ENCODE measurements at places on chromosomes 12 and 14. TPM values are rescaled to one million over a fixed set of nuclear protein-coding genes. Genes with fewer than 3 reads are reported as not detected.
A peak's percentile ranks its signal among the peaks of the same experiment; 100 is the strongest.

GRCh38 chr12:98374007-98374406 is 141.4 kb upstream of the TMPO start:
- peaks cover 9% of the 10 kb centered on the region for H3K27me3 ChIP-seq
- H3K27ac ChIP-seq: no peak overlapping the region
- H3K4me3 ChIP-seq: no peak overlapping the region
- DNase-seq: no peak
- H3K36me3 ChIP-seq: no peaks in the 10 kb centered on the region

GRCh38 chr14:94145902-94146527 is 16.6 kb upstream of the IFI27L2 start:
- H3K27ac ChIP-seq: no peak overlapping the region
- no peak overlapping the region for H3K4me3 ChIP-seq
- H3K4me1 ChIP-seq: no peaks in the 10 kb centered on the region
- no peak for DNase-seq
- no peaks in the 10 kb centered on the region for H3K36me3 ChIP-seq

- no peak overlapping the region for H3K27ac ChIP-seq
- DNase-seq: no peak
- peaks cover 35% of the 10 kb centered on the region for H3K4me1 ChIP-seq
- peaks cover 77% of the 10 kb centered on the region for H3K27me3 ChIP-seq
- H3K4me3 ChIP-seq: no peak overlapping the region
- H3K36me3 ChIP-seq: no peaks in the 10 kb centered on the region
These were observed 202.1 kb downstream of the NOVA1 start for GRCh38 chr14:26395726-26396125.

- no peaks in the 10 kb centered on the region for H3K36me3 ChIP-seq
- DNase-seq: no peak
- H3K4me3 ChIP-seq: peak overlapping the region; percentile 98
- no peak overlapping the region for H3K27ac ChIP-seq
- peaks cover 13% of the 10 kb centered on the region for H3K4me1 ChIP-seq
These were observed 158.5 kb downstream of the KLRB1 start for GRCh38 chr12:9449181-9449580.

- no peak for DNase-seq
- H3K27ac ChIP-seq: no peak overlapping the region
- H3K4me3 ChIP-seq: no peak overlapping the region
- H3K36me3 ChIP-seq: peaks cover 2% of the 10 kb centered on the region
These were observed 371.7 kb downstream of the RGS6 start for GRCh38 chr14:72303930-72304329.

DNA sequence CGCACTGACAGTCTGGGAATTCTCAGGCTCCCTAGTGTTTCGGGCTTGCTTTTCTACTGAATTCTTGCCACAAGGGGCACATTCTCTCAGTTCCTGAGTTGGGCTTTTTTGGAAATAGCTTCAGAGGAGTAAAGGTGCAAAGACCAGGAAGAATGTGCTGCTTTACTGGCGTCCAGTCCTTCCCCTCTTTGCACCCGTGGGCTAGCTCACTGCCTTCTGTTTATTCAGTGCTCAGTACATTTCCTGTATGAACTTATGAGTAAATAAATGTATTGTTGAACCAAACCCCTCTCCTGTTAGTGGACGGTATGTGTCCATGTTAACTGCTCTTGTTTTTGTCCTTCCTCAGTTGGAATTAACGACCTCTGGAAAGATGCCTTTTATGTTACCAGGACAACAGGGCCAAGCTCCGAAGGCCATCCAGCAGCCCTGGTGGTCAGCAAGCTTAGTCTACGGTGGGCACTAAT is 24.0 kb downstream of the GSG1 start:
- peaks cover 27% of the 10 kb centered on the region for H3K36me3 ChIP-seq
- no peaks in the 10 kb centered on the region for H3K27me3 ChIP-seq

DNA sequence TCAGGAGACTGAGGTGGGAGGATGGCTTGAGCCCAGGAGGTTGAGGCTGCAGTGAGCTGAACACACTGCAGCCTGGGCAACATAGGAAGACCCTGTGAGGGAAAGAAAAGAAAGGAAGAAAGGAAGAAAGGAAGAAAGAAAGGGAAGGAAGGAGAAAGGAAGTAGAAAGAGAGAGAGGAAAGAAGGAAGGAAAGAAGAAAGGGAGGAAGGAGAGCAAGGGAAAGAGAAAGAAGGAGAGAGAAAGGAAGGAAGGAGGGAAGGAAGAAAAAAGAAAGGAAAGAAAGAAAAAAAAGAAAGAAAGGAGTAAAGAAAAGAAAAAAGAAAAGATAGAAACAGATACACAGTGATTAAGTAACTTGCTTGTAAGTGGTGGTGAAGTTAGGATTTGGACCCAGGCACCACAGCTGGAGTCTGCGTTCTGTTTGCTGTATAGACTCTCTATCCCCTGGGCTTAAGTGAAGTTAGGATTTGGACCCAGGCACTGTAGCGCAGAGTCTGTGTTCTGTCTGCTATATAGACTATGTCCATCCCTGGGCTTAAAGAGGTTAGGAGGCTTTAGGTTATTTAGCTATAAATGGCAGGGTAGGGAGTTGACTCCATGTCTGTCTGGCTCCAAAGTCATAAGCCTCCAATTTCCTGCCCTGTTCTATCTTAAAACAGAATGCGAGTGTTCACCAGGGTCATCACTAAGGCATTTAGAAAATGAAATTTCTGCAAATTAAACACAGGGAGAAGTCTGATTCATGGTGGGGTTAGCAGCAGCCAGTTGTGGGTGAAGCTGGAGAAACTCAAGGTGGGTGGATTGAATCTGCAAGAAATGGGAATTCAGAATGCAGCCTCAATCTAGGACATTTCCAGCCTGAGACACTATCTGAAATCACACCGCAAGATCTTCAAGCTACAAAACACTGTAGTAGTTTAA is 13.3 kb upstream of the C12orf75 start:
- peaks cover 14% of the 10 kb centered on the region for H3K4me1 ChIP-seq
- no peaks in the 10 kb centered on the region for H3K27me3 ChIP-seq
- H3K27ac ChIP-seq: peak overlapping the region; percentile 80
- H3K36me3 ChIP-seq: peaks cover 4% of the 10 kb centered on the region

DNA sequence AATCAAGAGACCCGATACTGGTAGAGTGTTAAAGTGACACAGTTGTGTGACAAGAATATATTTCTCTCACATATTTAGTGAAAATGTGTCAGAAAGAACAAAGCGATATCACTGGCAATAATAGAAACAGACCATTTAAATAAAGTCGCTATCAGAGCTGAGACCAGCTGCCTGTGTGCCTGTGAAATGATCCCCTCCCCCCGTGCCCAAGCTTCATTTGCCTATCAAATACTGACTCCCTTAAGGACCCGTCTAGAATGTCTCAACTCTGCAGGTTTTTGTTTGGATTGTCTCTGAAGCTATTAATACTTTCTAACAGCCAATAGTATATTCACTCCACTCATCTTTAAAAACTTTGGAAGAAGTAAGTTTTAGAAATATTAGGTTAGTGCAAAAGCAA is 98.9 kb downstream of the EGLN3 start:
- H3K27me3 ChIP-seq: peaks cover 6% of the 10 kb centered on the region
- H3K36me3 ChIP-seq: no peaks in the 10 kb centered on the region
- DNase-seq: no peak
- no peak overlapping the region for H3K27ac ChIP-seq
- peaks cover 3% of the 10 kb centered on the region for H3K4me1 ChIP-seq
- no peak overlapping the region for H3K4me3 ChIP-seq

DNA sequence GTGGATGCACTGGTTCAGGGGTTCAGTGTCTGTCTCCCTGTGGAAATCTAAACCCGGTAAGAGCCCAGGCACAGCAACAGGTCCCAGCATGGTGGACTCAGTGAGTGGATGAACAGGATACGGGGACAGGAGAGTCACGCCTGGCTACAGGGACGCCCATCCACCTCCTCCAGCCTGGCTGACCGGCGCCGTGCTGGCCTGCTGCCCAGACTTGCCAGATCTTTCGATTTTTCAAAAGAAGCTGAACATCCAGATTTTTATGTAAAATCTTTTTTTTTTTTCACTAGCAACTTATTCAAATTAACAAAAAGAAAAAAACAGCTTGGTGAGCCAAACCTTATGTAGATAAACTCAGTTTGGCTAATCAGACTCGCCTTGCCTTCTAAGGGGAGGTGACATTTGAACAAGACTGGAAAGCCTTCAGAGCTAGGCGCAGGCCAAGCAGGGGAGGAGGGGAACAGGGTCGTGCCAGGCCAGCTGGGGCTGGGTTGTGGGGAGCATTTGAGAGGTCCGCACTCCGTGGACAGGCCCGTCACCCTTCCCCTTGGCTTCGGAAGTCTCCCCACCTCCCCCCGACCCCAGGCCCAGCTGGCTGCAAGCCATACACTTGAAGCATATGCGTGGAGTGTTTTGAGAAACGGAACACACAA is 87.8 kb upstream of the NCOR2 start:
- H3K4me1 ChIP-seq: peaks cover 18% of the 10 kb centered on the region
- peak overlapping the region; percentile 91 for H3K27ac ChIP-seq
- H3K27me3 ChIP-seq: peaks cover 2% of the 10 kb centered on the region
- H3K36me3 ChIP-seq: peaks cover 2% of the 10 kb centered on the region
- peak; percentile 69 for DNase-seq

- no peak overlapping the region for H3K4me3 ChIP-seq
- H3K36me3 ChIP-seq: peaks cover 4% of the 10 kb centered on the region
- DNase-seq: no peak
- peaks cover 21% of the 10 kb centered on the region for H3K27me3 ChIP-seq
These were observed 61.3 kb downstream of the CCDC88C start for GRCh38 chr14:91356181-91356763.

DNA sequence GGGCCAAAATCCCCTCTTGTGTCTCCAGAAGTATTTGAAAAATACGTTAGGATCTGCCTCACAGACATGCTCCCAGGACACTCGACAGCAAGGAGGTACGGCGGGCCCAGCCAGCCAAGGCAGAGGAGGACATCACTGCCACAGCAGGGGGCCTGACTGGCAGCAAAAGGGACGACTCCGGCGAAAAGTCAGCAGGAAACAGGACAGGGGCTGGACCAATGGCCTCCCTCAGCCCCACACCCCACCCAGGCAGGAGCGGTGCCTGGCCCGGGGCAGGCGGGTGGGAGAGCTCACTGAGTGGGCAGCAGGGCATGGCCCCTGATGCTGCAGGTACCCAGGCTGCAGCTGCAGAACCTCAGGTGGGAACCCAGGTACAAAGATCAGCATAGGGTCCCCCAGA is 17.8 kb downstream of the BRF1 start:
- peaks cover 4% of the 10 kb centered on the region for H3K4me1 ChIP-seq
- no peak for DNase-seq
- H3K36me3 ChIP-seq: peaks cover 6% of the 10 kb centered on the region
- H3K27me3 ChIP-seq: no peaks in the 10 kb centered on the region
- H3K27ac ChIP-seq: no peak overlapping the region

- H3K36me3 ChIP-seq: no peaks in the 10 kb centered on the region
- no peak overlapping the region for H3K4me3 ChIP-seq
- no peak overlapping the region for H3K27ac ChIP-seq
- peaks cover 8% of the 10 kb centered on the region for H3K4me1 ChIP-seq
- no peak for DNase-seq
These were observed 157.9 kb upstream of the GRIP1 start for GRCh38 chr12:66836623-66837310.

GRCh38 chr14:39875028-39875427 is 442.8 kb upstream of the FBXO33 start:
- no peak for DNase-seq
- no peaks in the 10 kb centered on the region for H3K36me3 ChIP-seq
- no peak overlapping the region for H3K4me3 ChIP-seq

- no peaks in the 10 kb centered on the region for H3K27me3 ChIP-seq
- H3K27ac ChIP-seq: no peak overlapping the region
- no peaks in the 10 kb centered on the region for H3K4me1 ChIP-seq
- H3K36me3 ChIP-seq: peaks cover 30% of the 10 kb centered on the region
These were observed 9.7 kb downstream of the TBC1D15 start for GRCh38 chr12:71849109-71849851.

- no peak for DNase-seq
- peaks cover 2% of the 10 kb centered on the region for H3K4me1 ChIP-seq
- no peak overlapping the region for H3K27ac ChIP-seq
- no peaks in the 10 kb centered on the region for H3K36me3 ChIP-seq
These were observed 1002.9 kb upstream of the SEL1L start for GRCh38 chr14:82536566-82536965.

The SDS gene
- not detected for total RNA-seq

The FIGNL2 gene
- total RNA-seq: 4.8 TPM

The ADAM21 gene
- total RNA-seq: 0.11 TPM

The GDF3 gene
- not detected for total RNA-seq

The IL22 gene
- not detected for total RNA-seq

The CAND1 gene
- total RNA-seq: 270 TPM

Data from mesothelial cell of epicardium (in vitro differentiated cells).